NCI-H226 (cell line): ENCODE measurements at places on chromosomes 7 and 10.

DNA sequence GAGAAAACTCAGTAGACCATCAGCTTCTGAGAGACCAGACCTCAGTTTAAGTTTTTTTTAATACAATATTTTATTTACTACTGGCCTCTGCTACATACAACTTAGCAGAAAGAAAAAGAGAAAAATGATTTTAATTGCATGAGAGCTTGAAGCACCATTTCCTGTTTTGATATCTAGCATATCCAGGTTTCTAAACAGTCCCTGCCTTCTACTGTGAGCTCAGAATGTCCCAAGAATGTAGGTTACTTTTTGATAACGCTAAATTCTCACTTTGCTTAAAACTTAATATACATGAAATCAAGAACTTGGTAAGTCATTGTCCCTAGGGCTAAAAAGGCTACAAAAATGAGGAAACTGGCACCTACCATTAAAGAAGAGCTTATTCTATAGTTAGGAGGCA, 7.0 kb downstream of the TMEM243 start:
- DNase-seq, result no peak

DNA sequence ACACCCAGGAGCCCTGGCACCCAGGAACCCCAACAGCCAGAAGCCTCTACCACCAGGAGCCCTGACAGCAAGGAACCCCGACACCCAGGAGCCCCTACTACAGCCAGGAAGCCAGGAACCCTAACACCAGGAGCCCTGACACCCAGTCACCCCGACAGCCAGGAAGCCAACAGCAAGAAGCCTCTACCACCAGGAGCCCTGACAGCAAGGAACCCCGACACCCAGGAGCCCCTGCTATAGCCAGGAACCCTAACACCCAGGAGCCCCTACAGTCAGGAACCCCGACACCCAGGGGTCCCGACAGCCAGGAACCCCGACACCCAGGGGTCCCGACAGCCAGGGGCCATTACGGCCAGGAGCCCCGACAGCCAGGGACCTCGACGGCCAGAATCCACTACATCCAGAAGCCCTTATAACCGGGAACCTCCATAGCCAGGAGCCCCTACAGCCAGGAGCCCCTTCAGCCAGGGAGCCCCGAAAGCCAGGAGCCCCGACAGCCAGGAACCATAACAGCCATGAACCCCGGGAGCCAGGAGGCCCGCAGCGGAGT, 440 bp upstream of the GLRX3 start:
- no peak for DNase-seq

DNA sequence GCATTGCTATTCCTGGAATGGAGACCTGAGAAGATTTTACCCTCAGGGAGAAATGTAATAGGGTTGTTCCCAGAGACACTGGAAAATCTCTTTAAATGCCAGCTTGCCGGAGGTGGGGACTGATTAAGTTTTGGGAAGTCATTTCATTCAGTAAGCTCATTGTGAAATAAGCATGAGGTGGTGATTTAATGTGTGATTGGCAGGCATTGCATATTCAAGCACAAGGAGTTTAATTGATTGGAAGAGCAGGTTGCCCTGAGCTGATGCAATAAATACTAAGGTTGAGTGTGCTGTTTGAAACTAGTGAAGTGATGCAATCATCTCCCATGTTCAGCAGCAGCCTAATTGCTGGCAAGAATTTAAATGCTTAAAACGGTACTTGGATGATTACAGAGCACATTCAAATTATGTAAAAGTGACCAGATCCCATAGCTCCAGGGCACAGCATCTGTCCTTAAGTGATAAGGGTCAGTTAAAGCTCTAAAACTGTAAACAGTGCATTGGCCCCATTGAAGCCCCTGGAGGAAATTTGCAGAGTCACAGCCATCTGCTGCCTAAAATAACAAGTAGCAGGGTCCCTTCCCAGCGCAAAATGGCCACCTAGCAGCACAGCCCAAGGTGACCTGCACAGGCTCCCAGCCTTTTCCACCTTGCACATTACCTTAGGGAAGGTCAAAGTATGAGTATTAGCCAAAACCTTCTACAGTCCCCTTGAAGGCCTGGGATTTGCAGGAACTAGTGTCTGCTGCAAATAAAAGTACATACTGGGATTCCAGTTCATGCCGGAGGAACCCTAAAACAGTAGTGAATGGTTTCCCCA, 92.1 kb downstream of the CCDC71L start:
- DNase-seq, result peak; percentile 44

GRCh38 chr10:60141896-60142559, 235.7 kb upstream of the CCDC6 start:
- no peak for DNase-seq

GRCh38 chr7:110790992-110791391, 299.9 kb upstream of the LRRN3 start:
- DNase-seq, result no peak

DNA sequence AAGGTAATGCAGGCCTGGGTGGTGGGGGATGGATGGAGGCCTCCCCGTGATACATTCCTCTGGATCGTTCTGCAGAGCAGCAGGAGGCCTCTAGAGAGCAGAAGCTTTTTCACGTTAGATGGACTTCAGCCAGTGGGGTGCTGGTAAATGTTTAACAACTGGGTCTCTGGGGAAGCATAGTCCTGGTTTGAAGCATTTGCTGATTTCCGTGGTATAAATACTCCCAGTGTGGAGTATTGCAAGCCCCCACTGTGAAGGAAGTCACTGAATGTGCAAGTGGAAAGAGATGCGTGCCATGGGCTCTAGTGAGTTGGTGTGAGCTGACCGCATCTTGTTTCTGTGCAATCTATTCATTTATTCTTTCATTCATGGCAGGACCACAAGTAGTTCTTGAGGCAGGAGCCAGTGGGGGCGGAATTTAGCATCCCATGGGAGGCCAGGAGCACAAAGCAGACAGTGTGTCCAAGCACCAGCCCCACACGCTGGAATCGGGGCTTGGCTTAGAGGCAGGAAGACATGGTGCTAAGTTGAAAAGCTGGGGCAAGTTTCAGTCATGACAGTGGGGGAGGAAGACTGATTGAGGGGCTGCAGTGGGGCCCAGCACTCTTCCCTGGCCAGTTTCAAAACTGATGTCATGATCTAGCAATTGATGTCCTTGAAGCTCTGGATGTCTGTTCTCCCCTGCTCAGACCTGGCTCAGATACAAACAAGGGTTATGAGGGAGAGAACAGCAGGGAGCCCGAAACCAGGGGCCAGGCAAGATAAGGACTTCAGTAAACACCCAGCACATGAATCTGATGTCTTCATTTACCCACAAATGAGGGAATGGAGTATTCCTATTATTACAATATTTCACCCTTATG, 280.9 kb upstream of the LYZL1 start:
- no peak for DNase-seq

DNA sequence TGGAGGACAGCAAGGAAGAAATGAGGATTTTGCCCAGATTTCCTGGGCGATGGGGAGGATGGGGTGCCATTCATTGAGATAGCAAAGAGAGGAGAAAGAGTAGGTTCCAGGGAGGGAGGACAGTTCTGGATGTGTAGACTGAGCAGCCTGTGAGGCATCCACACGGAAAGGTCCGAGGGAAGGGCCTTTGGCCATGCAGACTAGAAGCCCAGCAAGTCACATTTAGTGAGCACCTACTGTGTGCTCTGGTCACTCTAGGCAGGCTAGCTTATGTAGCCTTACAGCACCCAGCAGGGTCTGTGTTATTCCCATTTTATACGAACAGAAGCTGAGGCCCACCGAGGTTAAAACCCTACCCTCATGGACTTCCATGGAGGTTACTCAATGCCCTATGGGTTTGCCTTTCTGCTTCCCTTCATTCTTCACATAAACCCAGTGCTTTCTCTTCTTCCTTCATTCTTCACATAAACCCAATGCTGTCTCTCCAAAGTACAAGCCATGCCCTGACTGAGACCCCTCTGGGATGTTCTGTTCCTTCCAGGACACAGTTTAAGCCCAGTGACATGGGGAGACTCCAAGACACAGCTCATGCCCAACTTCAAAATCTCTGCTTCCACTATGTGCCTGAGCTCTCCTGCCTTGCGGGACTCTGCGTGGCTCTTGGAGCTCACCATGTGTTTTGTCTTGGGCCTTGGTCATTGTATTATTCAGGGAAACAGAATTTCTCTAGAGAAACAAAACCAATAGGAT, 13.7 kb downstream of the IL2RA start:
- DNase-seq, result no peak

DNA sequence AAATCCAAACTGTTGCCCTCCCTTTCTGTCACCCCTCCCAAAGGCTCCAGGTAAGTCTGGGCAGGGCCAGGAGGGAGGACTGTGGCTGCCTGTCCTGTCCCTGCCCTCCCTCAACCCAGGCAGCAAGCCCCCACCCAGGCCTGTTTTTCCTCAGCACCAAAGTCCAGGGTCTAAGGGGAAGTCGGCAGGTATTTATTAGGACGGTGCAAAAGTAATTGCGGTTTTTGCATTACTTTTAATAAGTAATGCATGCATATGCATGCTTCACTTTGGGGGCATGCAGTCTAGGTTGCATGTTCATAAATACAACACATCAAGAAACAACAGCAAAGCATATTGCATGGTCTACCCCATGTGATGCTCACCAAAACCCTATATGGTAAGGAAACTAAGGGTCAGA, 15.2 kb upstream of the HABP2 start:
- DNase-seq, result no peak

- no peak for DNase-seq
Measured at GRCh38 chr10:123139521-123140163, 3.9 kb downstream of the HMX3 start.

DNA sequence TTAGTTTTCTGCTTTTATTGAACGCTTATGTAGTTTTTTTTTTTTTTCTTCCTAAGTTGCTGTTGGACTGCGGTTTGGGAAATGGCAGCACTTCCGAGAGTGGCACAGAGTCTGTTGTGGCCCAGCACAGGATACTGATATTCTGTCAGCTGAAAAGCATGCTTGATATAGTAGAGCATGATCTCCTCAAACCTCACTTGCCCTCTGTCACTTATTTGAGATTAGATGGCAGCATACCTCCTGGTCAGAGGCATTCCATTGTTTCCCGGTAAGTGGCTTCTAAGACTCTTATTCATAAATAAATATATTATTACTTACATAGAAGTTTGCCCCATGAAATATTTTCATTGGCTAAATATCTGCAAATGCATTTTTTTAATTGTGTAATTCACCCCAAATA, 101.1 kb downstream of the BTAF1 start:
- DNase-seq, result no peak

DNA sequence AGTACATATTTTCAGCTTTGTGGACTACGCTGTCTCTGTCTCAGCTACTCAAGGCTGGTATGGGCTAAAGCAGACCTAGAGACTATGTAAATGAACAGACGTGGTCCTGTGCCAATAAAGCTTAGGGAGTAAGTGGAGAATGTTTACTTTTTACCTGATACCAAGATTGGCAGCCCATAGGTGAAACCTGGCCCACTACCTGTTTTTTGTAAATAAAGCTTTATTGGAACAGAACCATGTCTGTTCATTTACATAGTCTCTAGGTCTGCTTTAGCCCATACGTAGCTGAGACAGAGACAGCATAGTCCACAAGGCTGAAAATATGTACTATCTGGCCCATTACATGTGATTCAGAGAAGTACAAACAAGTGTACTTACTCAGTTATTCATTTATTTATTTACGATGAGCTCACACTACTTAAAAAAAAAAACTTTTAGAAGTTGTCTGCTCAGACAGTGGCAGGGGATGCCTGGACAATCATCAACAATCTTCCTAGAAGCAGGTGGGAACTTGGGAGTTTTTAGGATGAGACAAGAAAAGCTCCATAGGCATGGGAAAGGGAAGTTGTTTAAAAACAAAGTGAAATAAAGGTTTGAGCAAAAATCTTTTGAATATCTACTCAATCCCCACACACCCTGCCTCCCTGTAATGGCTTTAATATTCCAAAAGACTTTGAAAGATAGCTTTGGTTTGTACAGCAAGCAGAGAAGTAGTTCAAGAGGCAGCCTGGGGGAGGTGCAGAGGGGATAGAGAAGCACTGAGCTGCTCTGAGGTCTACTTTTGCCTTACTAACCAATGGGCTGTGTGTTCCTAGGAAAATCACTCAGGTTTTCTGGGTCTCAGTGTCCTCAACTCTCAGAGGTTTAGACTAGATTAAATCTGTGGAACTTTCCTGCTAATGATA, 114.4 kb upstream of the AFAP1L2 start:
- no peak for DNase-seq

GRCh38 chr10:43739161-43739560, 90.5 kb upstream of the ZNF32 start:
- no peak for DNase-seq

DNA sequence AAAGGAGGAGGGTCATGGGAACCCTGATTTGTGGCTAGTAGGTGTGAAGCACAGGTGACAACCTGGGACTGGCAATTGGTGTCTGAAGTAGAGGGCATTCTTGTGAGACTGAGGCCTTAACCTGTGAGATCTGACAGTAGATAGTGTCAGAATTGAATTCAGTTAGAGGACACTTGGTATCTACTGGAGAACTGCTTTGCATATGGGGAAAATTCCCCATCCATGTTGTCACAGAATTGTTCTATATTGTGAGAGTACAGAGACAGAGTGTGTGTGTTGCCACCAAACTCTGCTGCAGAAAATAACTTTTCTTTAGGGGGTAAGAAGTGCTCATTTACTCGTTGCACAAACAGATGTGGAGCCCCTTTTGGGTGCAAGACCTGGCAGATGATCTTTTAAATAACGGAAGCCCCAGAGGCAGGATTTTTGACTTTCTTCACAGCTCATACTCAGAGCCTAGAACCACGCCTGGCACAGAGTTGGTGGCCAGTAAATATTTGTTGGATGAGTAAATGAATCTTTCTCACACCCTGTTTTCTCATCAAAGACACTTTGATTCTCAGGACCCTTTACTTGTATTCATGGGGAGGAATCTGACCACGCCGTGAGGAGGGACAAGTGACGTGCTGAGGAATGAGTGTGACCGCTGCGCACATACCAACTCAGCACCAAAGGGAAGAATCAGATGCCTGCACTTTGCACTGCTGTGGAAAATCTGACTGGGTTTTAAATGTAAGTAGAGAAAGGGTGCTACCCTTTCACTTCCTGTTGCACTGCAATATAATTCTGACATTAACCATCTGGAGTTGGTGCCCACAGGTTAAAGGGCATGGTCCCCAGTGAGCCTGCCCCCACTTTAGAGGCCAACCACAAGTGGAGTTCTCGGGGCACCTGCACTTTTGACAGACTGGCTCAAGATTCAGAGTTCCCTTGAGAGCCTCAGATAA, 39.2 kb upstream of the SDHAF3 start:
- no peak for DNase-seq

- no peak for DNase-seq
Measured at GRCh38 chr7:85916016-85916415, 727.7 kb upstream of the GRM3 start.

DNA sequence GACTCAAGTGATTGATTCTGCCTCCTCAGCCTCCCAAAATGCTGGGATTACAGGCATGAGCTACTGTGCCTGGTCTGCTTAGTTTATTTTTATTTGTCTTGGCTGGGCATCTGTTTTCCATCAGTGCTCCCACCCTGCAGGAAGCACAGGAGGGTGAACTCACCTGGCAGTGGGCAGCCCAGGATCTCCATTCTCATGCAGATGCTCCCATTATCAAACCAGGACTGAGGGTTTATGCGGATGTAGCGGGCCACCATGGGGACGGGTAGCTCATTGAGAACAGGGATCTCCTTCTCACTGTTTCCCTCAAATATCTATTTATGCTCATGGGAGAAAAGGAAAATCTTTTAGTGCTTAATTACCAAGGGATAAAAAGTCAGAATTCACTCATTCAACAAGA, 93.8 kb downstream of the CPXM2 start:
- no peak for DNase-seq
